HCT116 (cell line): ENCODE measurements at places on chromosomes 11 and 22.

DNA sequence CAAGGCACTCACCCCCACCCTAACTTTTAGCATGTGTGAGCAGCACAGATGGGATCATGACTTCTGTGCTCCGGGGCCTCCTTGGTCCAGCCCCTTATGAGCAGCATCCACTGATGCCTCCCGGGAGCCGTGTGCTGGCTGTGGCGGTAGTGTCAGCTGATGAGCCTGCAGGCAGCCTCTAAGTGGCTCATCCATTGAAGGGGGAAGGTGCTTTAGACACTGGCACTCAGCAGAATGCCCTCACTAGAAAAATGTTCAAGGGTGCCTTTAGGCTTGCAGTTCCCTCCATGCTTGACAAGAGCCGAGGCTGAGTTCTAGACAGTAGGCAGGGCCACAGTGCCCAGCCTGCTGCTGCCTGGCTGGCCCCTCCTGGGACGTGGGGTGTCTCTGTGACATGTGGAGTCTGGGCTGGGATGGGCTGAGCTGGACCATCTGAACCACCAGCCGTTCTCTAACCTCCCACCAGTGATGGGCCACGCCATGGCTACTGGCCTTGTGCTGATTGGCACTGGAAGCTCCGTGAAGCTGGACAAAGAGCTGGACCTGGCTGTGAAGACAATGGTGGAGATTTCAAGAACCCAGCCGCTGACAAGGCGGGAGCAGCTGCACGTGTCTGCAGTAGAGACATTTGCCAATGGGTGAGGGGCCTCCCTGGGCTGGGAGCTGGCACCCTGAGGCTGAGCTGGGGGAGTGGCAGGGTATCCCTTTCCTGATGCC lies 5.8 kb downstream of the TTC38 start:
- DNase-seq, result no peak

GRCh38 chr22:29457730-29458129 lies 19.3 kb downstream of the RFPL1 start:
- peak; percentile 70 for DNase-seq

DNA sequence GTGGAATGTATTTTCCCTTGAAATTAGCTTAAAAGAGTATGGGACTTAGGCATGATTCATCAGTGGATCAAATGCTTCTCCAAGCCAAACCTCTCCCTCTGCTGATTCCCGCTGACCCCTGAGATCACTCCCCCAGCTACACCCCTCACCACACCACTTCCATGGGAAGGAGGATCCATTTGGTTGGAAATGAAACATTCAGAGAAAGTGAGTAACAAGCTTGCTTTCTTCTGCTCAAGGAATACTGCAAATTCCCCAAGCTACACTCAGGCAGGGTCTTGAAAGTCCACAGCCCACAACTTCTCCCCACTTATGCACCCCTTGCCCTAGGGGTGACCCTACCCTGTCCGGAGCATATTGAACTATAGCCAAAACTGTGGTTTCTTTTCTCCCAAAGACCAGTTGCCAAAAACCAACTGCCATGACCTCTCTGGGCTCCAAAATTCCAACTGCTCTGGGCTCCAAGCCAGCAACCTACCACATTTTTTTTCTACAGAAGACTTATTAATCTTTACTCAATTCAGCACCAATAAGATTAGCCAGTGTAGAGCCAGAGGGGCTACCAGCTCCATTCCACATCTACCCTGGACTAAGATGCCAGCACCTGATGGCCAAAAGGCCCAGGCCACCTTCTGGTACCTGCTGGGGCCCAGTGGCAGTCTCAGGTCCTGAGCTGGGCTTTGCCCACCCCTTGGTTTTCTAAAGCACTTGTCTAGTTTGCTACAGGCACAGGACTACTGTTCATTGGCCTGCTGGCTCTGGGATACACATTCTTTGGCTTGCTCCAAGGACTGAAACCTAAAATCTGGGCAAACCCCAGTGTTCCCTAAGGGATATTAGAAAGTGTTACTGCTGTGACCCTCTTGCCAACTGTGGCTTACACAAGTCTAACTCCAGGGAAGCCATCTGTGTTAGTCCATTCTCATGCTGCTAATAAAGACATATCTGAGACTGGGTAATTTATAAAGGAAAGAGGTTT lies 101.1 kb downstream of the MICAL3 start:
- DNase-seq, result no peak

DNA sequence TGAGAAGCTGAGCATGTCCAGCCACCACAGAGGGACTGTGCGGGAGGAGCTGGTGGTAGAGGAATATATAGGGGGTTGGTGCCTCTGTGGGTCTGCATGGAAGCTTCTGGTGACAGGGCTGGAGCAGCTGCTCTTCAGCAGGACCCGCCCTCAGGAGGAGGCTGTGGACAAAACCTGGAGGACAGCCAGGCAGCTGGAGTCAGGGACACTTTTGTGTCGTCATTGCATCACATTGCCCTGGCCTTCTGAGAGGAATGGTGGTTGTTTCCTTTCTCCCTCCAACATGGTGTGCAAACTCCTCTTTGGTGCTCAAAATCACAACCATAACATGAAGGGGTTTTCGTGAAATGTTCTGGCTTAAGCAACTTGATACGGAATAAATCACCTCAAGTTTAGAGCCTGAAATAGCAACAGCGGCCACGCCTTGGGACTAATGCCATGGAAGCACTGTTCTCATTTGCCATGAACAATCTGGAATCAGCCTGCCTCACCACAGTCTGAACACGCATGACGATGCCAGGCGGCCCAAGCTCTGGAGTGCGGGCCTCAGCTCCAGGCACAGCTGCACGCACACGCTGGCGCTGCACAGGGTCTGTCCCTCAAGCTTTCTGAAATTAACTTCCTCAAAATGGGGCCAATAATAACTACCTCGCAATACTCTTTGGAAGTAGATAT lies 17.1 kb upstream of the CSRP3 start:
- DNase-seq, result no peak

DNA sequence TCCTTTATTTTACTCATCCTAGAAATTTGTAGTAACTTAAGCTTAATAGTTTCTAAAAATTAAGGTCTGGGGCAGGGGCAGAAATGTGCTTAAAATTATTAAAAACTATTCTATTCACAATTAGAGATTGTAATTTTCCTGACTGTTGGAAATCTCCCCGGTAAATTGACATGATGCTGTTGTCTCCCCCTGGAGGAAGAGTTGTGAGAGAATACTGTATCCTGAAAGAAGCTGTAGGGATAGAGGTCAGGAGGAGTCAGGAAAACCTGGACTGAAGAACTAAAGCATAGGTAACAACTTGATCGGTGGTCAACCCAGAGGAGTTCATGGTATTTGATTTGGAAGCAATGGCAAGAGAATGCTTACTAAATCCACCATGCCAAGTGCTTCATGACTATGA lies 16.2 kb upstream of the ESAM start:
- peak; percentile 8 for DNase-seq
